ENCODE measurements at places on chromosomes 13 and 19.

DNA sequence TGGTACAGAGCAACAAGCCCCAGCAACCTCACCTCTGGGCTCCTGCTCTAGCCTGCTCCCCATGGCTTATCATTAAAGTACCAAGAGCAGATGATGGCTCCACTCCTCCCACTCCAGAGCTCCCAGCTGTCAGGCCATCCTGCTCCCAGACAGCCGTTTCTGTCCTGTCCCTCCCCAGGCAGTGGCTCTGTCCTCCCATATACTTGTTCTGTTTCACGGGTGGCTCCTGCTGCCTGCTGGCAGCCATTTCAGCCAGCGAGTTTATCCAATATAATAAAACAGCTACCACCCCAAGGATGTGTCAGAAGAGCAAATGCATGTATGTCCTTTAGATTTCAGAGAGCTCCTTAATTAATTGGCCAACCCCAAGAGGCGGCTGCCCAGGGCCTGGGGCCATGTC is 79.4 kb upstream of the VSTM2B start:
- DNase-seq, result no peak

GRCh38 chr19:35120898-35121297 is 5.3 kb downstream of the FXYD3 start:
- DNase-seq, result no peak

DNA sequence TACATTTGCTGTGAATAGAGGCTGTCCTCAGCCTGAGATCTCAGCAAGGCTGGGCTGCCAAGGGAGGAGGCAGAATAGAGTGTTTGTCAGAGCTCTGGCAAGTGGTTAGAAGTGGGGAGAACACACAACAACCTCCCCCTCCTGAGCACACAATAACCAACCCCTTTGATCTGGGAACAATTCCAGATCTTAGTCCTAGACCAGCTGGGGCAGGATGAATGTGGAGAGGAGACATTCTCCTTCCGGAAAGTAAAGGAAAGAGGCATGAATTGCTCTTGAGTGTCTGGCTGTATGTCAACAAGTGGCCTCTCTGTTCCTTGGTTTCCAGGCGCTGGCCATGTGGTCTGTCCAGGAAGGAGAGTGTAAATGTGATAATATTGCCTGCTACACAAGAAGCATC is 114.9 kb upstream of the TMTC4 start:
- DNase-seq, result no peak

DNA sequence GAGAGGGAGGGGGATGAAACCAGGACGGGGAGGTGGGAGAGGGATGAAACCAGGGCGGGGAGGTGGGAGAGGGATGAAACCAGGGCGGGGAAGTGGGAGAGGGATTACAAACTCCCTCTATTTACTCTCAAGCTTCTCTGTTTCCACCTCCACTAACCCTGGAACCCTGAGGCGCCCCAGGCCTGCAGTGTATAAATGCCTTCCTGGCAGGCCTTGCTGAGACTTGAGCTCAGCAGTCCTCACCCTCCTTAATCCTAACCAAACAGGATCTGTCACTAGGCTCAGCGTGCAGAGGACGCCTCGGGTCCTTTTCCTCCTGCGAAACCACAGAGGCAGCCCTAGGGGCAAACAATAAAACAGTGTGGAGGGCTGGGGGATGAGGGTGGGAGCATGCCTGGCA is 32.1 kb upstream of the OR1M1 start:
- DNase-seq, result no peak

- DNase-seq, result no peak
These were observed 46.8 kb downstream of the FAM124A start for GRCh38 chr13:51269039-51269438.

- DNase-seq, result no peak
These were observed 19.7 kb downstream of the CUL4A start for GRCh38 chr13:113229161-113229560.

Measured in HS-5 (cell line).